DMS153 (cell line): ENCODE measurements at places on chromosomes 7 and 10.

DNA sequence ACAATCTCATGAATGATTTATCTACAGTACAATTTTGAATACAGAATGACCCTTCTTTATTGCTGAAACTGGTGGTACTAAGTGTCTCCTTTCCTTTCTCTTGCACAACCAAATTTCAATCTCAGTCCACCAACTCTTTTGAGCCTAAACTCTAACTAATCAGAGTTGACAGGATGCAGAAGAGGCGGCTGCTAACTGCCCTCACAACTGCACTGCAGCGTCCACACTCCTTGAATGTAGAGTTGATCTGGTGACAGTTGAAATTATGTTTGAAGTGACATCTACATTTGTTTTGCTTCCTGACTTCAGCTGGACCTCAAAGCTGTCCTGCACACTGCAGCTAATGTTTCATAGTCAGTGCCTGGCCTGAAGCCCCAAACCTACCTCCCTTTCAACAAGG lies 139.6 kb downstream of the ZMYND11 start:
- no peak for DNase-seq

DNA sequence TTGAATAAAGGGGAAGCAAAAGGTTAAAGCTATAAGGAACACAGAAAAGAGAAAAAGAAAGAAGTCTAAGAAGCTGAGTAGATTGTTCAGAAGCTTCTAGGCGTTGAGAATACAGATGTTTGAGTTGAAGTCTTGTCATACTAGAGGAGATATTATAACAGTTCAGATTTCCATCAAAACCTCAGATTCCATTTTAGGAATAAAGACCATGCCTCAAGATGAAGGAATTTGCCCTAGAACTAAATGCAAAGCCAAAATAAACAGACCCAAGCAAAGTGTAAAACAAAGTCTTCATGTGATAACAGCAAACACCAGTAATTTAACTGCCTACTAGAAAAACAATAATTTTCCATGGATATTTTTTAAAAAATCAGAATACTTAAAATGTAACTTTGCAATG lies 476.5 kb upstream of the POT1 start:
- no peak for DNase-seq

DNA sequence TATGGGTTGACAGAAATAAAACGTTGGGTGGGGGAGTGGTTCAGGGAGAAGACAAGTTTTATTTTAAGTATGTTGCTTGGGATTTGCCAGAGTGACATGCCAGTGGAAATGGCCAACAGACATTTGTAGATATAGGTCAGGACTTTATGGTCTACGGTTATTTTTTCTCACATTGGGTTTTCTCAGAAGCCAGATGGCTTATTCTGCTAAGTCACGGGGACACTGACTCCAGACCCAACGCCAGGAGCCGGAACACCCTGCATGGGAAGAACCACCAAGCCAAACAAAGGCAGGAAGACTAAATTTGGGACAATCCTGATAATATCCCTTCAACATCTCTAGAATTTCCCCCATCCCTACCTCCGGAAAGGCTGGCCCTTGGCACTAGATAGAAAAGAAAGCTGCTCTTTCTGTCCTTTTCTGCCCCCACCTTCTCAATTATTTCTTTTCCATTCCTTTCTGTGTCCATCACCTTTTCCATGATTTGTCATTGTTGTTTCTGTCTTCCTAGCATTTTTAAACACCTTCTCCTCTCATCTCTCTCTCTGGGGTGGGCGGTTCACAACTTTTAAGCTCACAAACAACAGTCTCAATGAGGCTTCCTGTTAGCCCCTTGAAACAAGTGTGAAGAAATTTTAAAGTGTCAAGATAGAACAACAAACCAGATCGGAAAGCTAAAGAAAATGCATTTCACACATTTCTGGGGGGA lies 44.7 kb downstream of the TBXAS1 start:
- no peak for DNase-seq

DNA sequence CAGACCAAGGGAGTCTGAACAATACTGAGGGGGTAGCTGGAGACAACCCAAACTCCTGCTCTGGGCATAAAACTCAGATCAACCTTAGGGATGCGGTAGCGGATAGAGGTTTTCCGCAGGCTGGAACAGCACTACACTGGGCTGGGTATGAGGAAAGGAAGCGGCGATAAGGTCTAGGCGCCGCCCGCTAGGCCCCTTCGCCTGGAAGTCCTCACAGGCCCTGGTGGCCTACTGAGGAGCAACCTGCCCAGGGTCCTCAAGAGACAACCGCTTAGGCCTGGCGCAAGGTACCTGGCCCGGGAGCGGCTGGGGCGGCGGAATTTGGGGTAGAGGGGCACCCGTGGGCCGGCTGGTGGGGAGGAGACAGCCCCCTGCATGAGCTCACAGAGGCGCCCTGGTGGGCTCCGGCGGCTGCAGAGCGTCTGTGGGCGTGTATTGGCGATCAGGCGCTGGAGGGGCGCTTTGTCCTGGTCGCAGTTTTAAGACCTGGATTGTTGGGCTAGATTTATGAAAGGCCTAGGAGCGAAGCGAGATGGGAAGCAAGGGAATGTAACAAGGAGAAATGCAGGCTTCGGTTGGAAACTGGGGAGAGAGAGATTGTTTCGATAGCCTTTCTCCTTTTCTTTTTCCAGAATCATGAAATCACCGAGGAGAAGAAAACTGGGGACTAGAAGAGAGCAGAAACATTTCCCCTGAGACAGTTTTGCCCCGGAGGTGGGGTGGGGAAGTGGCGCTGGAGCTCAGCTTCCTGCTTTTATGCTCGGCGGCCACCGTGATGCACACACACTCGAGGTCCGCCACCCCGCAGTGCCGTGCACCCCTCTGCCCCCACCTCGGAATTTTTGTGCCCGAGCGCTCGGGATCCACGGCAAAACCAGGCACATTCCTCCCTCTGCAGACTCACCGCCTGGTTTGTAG lies 2.4 kb upstream of the NKX2-3 start:
- DNase-seq = no peak

GRCh38 chr10:917999-918398 lies 13.5 kb downstream of the LARP4B start:
- DNase-seq = no peak

DNA sequence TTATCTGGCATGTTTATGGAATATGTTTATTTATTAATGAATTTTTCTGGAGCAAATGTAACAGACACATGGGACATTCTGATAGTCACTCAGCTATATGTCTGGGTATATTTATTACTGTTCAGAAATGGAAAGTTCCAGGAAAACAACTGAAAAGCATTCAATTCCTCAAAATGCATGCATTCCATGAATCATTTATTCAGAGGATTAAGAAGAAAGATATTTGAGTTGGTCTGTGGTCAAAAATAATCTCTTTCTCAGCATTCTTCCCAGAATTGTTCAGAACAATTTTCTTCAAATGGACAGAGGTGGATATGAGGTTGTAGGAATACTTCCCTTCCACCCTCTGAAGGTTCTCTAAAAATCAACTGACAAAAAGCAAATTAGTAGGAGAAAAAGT lies 97.6 kb upstream of the ITGB1 start:
- no peak for DNase-seq

- DNase-seq = no peak
Measured at GRCh38 chr7:78165854-78166253, 367.3 kb downstream of the PHTF2 start.

DNA sequence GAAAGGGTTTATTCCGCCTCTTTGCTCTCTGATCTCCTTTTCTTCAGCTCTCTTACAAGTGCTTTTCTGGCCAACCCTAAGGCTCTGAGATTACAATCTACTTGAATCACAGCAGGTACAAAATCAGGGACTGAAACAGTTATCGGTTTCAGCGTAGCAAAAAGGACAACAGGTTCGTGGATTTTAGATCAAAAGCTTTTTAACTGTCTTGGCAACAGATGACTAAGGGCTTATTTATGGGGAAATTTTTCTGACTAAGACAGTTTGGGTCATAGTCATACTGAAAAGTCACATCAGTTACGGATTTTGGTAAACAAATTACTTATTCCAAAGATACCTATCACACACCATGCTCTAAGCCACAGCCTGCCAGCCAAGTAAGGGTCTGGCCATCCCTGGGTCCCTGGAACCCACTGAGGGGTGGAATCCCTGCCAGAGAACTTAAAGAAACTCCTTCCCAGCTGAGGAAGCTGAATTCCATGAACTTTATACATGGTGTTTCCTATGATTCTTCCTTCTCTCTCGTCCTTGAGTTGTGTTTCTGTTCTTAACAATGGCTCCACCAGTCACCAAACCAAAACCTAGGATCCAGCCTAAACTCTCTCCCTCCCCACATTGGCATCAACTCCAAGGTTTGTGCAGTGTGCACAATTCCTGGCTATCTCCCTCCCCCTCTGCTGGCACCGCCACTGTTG lies 169.3 kb downstream of the FAM107B start:
- no peak for DNase-seq
